ENCODE measurements at places on chromosomes 7 and 10. TPM values are rescaled to one million over a fixed set of nuclear protein-coding genes. Genes with fewer than 3 reads are reported as not detected.

The CRYGN gene
- total RNA-seq = not detected

The LSM5 gene
- 44.0 TPM for total RNA-seq

The ATOH7 gene
- 0.19 TPM for total RNA-seq

The FAM13C gene
- 6.5 TPM for total RNA-seq

The SPRN gene
- not detected for total RNA-seq

The MEPCE gene
- total RNA-seq = 35.2 TPM

The GRB10 gene
- total RNA-seq = 9.4 TPM

The SPDYE1 gene
- not detected for total RNA-seq

The CACNB2 gene
- 13.6 TPM for total RNA-seq

The TMEM229A gene
- total RNA-seq = 0.14 TPM

The ITGA8 gene
- total RNA-seq = 2.5 TPM

The LRGUK gene
- 0.47 TPM for total RNA-seq

The CDK1 gene
- 21.2 TPM for total RNA-seq

The TSPAN12 gene
- 43.4 TPM for total RNA-seq

The ADIRF gene
- total RNA-seq = 48.6 TPM

The TRIM50 gene
- total RNA-seq = 0.35 TPM

The PPP1R3C gene
- total RNA-seq = 1.5 TPM

The AOC1 gene
- 606 TPM for total RNA-seq
